Effector memory CD8-positive, alpha-beta T cell (primary cell): ENCODE measurements at places on chromosomes 3 and 15.
A peak's percentile ranks its signal among the peaks of the same experiment; 100 is the strongest.

DNA sequence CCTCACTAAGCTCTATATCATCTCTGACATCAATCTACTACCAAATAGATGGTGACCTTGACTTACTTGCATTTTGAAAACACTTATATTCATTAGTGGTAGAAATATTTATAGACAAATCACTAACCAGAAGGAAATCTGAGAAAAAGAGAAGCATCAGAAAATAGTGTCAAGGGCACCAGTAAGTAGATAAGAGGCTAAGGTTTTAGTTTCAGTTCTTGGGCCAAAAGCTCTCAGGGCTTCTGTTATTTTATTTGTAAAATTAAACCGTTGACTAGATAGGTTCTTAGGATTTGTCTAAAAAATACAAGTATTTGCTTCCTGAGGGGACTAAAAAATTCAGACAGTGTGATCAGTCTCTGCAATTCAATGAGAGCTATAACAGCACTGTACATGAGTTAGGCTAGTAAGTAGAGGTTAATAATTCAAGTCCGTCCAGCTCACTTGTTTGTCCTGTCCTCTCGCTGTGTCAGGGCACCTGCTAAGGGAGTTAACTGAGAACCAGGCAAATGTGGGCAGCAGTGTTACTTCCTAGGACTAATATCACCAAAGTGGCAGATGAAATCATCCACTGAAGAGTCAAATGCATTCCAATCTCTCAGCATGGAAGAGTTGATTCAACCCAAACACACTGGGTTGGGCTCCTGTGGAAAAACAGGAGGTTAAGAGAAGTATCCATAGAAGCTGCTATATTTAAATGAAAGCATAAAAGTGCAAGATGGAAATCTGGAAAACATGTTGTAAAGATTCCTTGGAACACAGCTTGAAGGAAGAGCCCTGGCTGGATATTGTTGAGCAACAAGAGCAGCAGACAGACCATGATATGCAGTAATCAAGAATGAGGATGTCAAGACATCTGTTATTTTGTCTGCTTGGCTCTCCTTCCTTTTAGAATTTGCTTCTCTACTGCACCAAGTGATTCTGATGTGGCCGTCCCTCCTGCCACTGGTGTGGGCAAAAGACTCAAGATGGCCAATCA is 134.9 kb upstream of the ZBTB20 start:
- DNase-seq, result no peak

- DNase-seq, result no peak
These were observed 6.3 kb downstream of the RFT1 start for GRCh38 chr3:53123953-53124352.

- DNase-seq, result no peak
These were observed 176.4 kb downstream of the ISL2 start for GRCh38 chr15:76512971-76513370.

- DNase-seq, result no peak
These were observed 927.6 kb downstream of the FHIT start for GRCh38 chr3:60323651-60324050.

DNA sequence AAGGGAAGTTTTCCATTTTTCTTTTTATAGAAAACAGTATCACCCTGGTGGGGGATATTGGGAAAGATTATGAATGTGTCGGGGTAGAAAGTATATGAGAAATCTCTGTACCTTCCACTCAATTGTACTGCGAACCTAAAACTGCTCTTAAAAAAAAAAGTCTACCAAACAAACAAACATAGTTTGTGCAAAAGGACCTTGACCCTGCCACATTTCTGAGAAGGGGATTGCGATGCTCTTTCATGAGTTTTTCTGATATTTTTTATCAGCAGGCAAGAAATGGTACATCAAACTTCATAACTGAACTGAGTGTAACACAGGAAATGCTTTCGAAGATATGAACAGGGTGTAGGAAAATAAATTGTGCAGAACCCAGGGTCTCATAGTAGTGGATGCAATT is 286.0 kb downstream of the WDR72 start:
- DNase-seq, result no peak

DNA sequence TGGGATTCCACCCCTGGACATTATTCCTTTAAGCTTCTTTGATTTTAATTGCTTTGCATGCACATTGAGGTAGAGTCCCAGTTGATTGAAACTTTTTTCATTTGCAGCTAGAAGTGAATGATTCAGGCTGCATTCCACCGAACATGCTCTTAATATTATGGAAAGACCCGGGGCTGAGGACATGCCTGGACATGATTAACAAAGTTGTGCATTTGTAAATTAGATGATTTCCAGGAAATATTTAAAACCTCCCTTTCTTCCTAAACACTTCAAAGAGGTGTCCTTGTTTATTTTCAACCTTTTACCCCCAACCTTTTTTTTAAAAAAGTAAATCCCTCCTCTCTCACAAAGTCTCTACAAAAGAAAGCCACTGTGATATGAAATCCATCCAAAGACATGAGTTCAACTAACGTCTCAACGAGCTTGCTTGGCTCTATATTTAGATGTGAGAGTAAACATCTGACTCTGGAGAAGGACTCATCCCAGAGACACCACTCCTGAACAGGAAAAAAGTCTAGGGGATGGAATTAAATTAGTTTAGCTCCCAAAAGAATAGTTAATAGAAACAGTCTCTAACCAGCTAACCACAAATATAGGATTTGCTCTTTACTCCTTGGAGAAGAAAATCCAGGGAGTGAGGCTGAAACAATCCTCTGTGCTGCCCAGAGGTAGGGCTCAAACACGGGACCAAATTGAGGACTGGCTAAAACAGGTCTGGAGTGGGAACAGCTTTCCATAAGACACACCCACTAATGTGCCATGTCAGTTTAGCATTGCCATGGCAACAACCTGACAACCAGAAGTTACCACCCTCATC is 83.1 kb downstream of the XXYLT1 start:
- no peak for DNase-seq

GRCh38 chr15:57589754-57590153 is 1.9 kb upstream of the MYZAP start:
- no peak for DNase-seq

- DNase-seq, result no peak
These were observed 417.0 kb upstream of the TPM1 start for GRCh38 chr15:62625429-62626033.

GRCh38 chr3:50194128-50194902 is 2.9 kb downstream of the GNAT1 start:
- peak; percentile 81 for DNase-seq

- no peak for DNase-seq
These were observed 18.7 kb upstream of the TOP2B start for GRCh38 chr3:25683410-25683809.

- DNase-seq, result no peak
These were observed 11.4 kb upstream of the IGDCC3 start for GRCh38 chr15:65389226-65389625.

DNA sequence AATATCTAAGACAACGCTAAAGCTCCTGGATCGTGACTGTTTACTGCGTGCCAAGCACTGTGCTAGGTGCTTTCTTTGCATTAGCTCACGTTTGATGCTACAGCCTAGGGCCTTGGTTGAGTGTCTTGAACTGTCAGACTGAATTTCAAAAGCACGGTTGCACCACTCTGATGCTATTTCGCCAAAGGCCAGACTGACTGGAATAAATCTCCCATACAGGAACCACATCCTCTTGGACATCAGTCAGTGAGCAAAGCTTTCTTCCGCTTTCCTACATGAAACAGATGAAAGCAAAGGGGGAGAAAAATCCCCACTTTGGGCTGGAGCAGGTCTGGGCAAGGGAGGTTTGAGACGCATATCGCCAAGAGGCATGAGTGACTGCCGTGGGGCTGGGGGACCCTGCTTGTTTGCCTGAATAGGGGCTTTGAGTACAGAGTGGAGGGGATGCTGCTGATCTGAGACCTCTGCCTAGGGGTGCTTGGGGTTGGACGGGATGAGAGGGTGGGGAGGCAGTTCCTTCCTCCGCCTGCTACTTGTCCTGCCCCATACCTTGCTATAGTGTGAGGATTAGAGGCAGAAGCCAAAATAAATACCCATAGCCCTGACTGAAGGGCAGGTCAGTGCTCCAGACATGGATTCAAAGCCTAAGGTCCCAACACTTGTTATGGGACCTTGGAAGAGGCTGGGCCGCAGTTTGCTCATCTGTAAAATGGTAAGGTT is 5.3 kb downstream of the FGD5 start:
- DNase-seq, result no peak

- DNase-seq, result no peak
These were observed 328.1 kb upstream of the ATP10A start for GRCh38 chr15:26191193-26191592.

GRCh38 chr15:63978511-63979261 is 67.6 kb downstream of the DAPK2 start:
- no peak for DNase-seq

- DNase-seq, result no peak
These were observed 112.6 kb upstream of the ALCAM start for GRCh38 chr3:105254154-105254553.

DNA sequence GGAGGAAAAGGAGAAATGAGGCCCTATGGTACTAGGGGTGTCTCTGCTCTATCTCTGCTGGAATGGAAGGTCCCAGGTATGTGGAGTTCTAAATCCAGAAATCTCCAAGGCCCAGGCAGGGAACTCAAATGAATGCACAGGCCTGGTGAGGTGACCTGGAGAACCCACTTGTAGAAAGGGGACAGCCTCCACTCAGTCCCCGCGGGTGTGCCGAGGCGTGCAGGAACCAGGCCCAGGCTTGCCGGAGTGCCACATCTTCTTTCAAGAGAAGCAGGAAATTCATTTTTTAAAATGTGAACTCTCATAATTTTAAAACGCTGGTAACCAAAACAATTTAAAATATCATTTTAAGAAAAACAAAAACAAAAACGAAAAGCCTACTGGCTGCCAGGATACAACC is 32.2 kb upstream of the ADCY5 start:
- no peak for DNase-seq

GRCh38 chr3:157142315-157142714 is 17.6 kb downstream of the CCNL1 start:
- no peak for DNase-seq
